ENCODE measurements at places on chromosomes 13 and 19.

DNA sequence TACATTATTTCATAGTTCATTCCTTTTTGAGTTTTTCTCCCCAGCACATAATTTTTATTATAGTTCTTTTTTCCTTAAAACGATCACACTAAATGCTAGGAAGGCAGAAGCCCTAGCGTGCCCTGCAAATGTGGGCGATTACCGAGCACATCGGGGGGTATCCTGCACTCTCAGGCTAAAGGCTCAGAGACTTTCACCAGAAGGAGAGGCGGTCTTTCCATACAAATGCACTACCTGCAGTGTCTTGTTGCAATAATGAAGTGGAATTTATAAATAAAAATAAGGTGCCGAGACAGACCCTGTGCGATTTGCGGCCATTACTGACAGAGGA lies 29.3 kb upstream of the SPACA7 start:
- DNase-seq: no peak

DNA sequence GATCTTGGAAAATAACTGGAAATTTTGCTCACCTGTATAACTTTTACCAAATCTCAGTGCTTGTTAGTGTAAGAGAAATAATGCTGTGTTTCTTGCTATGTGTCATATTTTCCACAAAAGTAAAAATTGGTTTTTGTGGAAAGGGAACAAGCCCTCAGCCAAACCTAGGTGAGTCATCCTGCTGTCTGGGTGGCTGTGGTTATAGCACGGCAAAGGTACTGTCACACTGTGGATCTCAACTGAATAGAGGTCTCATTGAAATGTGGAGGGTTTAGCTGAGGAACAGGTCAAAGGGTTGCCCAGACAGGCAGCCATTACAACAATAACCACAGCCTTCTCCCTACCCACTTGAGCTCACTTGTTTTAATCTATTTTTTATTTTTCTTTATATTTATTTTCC lies 338.8 kb upstream of the DACH1 start:
- DNase-seq: no peak

DNA sequence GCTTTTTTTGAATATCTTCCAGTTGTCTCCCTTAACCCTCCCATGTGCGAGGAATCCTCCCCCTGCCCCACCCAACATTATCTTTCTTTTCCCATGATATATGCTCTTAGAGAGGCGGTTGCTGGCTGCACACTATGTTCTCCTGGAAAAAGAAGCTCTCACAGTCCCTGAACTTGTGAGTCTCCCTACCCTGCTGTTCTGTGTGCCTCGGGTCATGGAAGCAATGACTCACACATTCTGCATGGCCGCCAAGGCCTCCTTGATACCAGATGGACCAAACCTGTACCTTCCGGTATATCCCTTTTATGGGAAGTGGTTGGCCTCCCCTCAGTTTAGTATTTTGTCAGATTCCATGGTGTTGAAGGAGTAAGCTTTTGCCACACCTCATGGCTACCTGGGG lies 705.4 kb downstream of the SLITRK6 start:
- DNase-seq: no peak

- DNase-seq: no peak
Measured at GRCh38 chr19:38727868-38728660, 16.2 kb downstream of the CAPN12 start.

DNA sequence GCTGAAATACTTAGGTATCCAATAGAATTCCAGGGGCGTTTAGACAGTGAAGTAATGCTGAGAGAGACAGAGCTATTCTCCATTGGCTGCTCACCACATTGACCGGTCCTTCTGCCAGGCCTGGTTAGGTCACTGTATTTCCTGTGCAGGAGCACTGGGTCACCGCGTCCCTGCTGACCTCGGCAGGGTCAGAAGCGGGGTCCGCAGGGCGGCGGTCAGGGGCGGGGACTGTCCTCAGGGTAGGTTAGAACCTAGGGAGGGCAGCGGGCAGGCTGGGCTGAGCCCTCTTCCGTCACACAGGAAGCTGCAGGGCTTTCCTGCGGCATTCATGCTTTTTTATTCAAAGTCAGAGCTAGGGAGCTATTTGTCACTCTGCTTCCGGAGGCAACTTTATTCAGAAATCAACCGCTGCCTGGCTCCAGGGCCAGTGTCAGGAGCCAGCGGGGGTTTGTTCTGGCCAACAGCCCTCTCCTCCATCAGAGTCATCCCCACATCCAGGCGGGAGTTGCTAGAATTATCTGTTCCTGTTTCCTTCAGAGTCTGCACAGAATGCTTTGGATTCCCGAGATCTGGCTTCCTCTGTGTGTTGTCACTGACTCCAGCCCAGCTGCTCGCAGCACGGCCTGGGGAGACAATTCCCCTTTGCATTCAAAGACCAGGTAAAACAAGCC lies 81.2 kb upstream of the WASF3 start:
- no peak for DNase-seq

DNA sequence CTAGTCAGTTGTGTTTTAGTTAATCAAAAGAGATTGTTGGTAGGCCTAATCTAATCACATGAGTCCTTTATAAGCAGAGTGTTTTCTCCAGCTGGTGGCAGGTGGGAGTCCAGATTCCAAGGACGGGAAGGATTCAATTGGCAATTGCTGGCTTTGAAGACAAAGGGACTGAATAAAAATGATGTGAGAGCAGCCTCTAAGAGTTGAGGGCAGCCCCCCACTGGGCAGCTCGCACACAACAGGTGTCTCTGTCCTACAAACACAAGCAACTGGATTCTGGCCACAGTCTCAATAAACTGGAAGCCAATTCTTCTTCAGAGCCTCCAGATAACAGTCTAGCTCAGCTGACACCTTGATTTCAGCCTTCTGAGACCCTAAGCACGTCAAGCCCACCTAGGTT lies 915.2 kb downstream of the PCDH9 start:
- DNase-seq: no peak

GRCh38 chr19:42657556-42657955 lies 62.8 kb upstream of the CEACAM8 start:
- DNase-seq: no peak

DNA sequence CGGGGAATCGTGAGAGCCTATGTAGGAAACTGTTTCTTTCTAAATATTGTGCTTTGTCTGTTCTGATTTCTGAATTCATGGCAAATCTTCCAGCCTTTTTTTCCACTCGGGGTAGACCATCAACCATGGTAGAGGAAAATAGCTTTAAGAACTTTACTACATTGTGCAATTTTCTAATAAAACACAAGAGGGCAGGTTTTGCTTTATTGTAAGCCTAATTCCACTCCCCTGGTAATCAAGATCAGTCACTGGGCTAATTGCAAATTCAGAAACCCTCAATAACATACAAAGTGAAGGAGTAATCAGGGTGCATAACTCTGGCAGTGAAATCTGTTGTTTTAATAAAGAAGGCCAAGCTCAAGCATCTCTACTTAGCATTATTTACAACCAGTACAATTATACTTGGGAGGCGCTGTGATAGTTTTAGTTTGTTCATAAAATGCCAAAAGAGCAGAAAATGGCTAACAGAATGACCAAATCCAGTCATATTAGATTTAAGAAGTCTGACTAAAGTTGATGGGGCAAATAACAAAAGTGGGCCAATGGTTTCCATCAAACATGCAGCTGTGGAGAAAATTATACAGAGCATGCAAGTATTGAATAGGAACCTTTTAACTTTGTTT lies 43.8 kb downstream of the DCT start:
- DNase-seq: no peak

DNA sequence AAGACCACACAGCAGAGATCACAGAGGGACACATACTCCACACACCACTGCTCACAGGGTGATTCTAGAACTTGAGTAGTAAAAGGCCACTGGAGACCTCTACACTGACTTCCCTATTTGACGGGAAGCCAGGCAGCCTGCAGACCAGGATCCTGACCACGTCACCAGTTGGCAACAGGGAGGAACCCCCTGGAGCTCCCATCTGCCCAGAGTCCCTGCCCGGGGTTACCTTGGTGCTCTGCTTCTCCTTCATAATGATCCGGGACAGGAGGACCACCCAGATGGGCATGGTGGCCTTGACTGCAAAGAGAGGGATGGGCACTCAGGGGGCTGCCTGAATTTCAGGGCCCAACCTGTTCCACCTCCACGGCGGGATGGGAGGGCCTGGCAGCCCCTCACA lies 932 bp downstream of the SLC35E1 start:
- no peak for DNase-seq

DNA sequence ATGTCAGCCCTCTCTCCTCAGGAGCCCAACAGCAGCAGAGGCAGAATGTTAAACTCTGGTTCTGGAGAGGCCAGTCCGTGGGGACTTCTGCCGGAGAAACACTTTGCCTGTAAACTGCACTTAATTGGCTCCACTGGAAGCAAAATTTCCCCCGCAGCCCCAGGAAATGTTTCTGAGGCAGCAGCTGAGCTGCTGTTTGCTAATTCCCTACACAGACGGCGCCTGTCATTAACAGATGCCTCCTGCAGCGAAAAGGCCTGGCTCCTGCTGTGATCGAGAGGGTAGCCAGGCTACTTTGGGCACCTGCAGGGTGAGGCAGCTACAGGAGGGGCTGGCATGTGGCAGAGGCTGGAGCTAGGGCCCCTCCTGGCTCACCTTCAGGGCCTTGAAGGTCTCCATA lies 5.2 kb upstream of the TM6SF2 start:
- no peak for DNase-seq

- no peak for DNase-seq
Measured at GRCh38 chr13:93118081-93118615, 108.5 kb upstream of the GPC6 start.

GRCh38 chr13:44583137-44583536 lies 7.0 kb upstream of the TSC22D1 start:
- no peak for DNase-seq

GRCh38 chr13:114043421-114044053 lies 69.7 kb upstream of the C13orf46 start:
- DNase-seq: no peak

- DNase-seq: no peak
Measured at GRCh38 chr13:50188696-50189095, 173.5 kb downstream of the KCNRG start.

- no peak for DNase-seq
Measured at GRCh38 chr19:5674714-5675113, 5.6 kb downstream of the MICOS13 start.

DNA sequence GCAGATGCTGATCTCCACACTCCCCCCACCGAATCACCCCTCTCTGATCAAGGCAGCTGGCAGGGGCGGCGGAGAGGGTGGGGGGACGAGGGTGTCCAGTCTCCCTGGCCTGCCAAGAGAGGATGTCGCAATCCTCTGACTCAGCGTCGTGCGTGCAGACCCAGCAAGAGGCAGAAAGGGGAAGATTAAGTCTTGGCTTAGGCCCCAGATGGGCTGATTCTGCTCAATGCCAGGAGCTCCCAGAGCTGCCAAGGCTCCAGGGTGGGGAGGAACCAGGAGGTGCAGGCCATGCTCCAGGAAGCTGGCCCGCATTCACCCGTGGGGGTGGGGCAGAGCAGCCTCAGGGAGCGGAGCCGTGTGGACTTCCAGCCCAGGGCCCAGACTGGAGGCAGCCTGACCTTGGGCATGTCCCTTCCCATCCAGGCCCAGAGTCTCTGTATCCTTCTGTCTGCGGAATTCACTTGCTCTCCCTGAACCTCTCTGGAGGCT lies 6.6 kb upstream of the BCL3 start:
- DNase-seq: no peak
